ENCODE measurements at places on chromosomes 2 and 18.

- no peak for DNase-seq
Measured at GRCh38 chr18:3840766-3841165, 390.8 kb downstream of the TGIF1 start.

- no peak for DNase-seq
Measured at GRCh38 chr18:2978661-2979106, 34.3 kb downstream of the LPIN2 start.

DNA sequence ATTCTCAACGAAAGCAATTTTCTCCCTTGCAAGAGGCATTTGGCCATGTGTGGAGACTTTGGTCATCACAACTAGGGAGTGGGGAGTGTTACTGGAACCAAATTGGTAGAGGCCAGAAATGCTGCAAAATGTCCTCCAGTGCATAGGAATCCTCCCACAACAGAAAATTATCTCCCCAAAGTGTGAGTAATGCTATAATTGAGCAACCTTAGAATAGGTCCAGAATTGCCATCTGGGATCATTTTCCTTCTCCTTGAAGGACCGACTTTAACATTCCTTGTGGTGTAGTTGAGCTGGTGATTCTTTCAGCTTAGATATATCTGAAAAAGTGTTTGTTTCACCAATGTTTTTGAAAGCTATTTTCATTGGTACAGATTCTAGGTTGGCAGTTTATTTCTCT, 111.2 kb upstream of the SMIM21 start:
- DNase-seq: no peak

GRCh38 chr18:54750350-54750749, 77.9 kb upstream of the RAB27B start:
- no peak for DNase-seq

DNA sequence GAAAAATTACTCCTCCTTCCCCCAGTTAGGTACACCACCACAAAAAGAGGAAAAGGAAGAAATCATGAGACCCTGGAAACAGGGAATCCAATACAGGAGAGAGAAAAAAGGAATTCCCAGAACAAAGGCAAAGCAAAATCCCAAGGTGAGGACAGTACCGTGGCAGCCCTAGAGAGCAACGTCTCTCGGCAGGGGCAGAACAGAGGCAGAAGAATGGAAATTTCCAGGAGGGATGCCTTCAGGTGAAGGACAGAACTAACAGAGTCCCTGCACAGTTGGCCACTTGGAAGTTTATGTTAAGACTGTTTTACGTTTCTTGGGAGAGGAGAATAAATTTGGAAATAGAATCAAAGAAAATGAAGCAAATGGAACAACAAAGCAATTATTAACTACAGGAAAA, 27.7 kb downstream of the GRB14 start:
- no peak for DNase-seq

GRCh38 chr18:312415-312814, 44.6 kb upstream of the THOC1 start:
- DNase-seq: no peak

Measured in CD4-positive, alpha-beta T cell treated with Interleukin-2 at 100 ng/mL for 4 hours (primary cell).